ENCODE measurements at places on chromosomes 7 and 10.

DNA sequence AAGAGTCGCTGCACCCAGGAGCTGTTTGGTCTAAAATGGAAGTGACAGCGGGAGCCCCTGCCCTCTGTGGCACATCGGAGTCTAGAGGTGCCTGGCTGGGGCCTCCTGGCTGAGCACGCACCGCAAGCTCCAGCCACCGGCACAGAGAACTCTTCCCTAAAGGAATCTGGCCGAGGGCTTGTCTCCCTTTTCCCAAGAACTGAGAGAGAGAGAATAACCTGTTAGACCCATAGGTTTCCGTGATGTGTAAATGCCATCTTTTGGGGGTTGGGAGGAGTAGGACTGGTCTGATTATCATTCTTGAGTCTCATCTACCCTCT, 47.3 kb downstream of the PROSER2 start:
- no peak for DNase-seq

- no peak for DNase-seq
These were observed 107.1 kb downstream of the PFKFB3 start for GRCh38 chr10:6309816-6310215.

- DNase-seq: no peak
These were observed 37.9 kb upstream of the DNAJB12 start for GRCh38 chr10:72392571-72392970.

- no peak for DNase-seq
These were observed 252.9 kb downstream of the THSD7A start for GRCh38 chr7:11579141-11579540.

DNA sequence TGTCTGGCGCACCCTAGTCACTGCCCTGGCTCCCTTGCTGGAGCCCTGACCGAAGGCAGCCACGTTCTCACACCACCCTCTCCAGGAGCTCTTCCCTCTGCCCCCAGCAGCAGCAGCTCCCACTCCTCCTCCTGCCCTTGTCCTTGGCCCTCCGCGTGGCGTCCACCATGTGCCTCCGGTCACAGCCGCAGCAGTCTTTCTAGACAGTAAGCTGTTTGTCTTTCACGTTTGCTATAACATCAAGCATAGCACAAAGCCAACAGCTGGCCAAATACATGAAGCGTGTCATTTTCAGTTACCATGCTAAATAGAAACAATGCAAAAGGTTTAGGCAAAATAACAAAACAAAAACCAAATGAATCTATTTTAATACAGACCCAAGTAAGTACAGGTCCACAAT, 3.3 kb downstream of the PITRM1 start:
- DNase-seq: no peak

GRCh38 chr7:100513212-100513810, 25.7 kb upstream of the AGFG2 start:
- DNase-seq: no peak

DNA sequence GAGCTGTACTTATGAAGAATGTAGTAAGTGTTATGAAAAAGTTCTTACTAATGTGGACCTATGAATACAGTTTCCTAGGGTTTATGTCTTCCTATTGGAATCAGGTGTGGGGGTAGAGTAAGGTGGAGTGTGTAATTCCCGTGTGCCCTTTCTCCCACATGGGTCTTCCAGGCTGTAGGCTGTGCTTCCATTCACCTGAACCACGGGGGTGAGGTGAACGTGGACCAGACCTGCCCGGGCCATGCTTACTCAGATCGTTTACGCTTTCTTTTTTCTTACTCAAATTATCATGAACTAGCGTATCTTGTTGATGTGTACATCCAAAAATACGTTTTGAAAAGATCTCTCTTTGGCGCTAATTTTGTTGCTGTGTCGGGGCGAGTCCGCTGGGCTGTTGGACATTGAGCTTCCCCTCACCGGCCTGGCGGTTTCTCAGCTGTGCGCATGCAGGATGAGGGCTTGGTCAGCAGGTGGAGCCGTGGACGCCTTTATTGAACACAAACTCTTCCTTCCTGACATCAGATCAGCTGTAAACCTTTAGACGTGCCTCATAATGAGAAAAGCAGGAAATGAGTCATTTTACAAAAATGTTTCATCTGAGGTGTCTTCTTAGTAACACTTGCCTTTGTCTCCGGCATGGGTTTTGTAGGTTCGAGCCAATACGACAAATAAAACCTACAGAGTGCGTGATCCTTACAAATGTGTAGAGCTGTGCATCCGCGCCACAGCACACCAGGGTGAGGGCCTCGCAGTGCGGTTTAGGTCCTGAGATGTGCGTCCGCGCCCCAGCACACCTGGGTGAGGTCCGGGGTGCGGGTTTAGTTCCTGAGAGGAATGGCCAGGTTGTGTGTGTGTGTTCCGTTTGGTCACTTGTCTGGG, 53.8 kb downstream of the WDR37 start:
- no peak for DNase-seq

Measured in hypothalamus (tissue), 51 donors.